ENCODE measurements at places on chromosomes 4 and X.

GRCh38 chr4:145320294-145320693 is 139.9 kb upstream of the OTUD4 start:
- no peak for DNase-seq

DNA sequence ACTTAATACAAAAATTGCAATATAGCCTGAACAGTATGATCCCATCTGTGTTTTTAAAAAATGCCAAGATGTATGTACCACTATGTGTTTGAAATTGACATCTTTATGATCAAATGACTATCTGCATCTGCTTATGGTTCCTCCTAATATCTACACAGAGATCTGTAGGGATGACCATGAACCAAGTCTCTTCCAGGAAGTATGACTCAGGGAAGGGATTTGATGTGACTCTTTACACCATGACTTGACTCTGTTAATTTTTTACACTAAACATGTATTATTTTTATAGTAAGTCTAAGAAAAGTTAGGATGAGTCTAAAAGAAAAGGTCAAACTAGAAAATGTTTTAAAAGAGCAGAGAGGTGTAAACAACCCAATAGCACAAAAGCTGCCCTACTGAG is 164.0 kb downstream of the SH3KBP1 start:
- DNase-seq, result no peak

GRCh38 chrX:9598344-9598743 is 133.5 kb downstream of the TBL1X start:
- no peak for DNase-seq

- DNase-seq, result no peak
Measured at GRCh38 chrX:134172588-134173259, 64.3 kb upstream of the CCDC160 start.

- DNase-seq, result no peak
Measured at GRCh38 chr4:147543034-147543433, 62.1 kb downstream of the EDNRA start.

- DNase-seq, result no peak
Measured at GRCh38 chr4:82569727-82570126, 7.9 kb upstream of the TMEM150C start.

- DNase-seq, result no peak
Measured at GRCh38 chr4:181213551-181213950, 1029.7 kb upstream of the TENM3 start.

DNA sequence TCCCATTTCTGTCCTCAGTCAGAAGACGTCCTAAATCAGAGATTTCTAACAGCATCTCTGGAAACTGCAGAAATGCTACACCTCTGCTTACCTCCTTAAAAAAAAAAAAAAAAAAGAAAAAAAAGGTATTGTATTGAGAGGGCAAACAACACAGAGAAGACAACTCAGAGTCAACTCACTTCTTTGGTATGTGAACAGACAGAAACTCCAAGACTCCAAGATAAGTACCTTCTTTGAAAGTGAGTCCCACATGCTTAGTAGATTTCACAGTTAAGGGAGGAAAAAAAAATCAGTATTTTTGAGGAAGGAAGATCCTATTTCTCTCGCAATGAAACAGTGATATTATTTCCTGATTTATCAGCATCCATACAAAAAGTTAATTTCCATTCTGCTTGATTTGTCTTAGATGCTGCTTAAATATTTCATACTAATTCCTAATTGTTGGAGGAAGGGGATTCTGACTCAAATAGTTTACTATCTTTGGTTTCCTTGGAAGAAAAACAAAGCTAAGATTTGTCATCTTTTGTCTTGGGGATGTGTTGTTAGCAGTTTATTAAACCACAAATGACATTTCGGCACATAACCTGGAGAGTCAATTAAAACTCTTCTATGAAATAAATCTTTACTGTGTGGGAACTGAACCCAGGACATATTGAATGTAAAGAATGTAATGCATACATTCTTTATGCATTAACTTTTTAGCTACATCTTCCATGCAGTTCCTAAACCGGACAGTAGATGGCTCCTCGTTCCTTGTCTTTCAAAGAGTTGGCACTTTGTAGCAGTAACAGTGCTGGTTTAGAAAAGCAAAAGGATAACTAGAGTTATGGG is 4.7 kb downstream of the RASGEF1B start:
- DNase-seq, result no peak

DNA sequence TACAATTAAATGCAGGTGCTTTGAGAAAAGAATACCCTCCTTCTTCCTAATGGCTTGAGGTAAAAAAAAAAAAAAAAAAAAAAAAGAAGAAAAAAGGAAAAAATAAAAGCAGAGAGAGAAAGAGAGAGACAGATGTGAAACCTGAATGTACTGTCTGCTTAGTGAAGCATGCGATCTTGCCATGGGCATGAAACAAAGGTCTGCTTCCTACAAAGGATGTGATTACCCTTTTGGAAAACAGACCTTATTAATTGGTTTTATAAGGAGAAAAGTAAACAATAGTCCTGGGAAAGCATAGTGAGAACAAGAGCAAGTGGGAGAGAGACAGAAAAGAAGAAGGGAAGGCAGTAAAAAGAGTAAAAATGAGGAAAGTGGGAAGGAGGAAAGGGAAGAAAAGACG is 526.1 kb upstream of the PABPC4L start:
- DNase-seq, result no peak

- DNase-seq, result no peak
Measured at GRCh38 chrX:37824491-37825214, 22.7 kb downstream of the DYNLT3 start.

- no peak for DNase-seq
Measured at GRCh38 chr4:140903522-140904475, 147.6 kb upstream of the TBC1D9 start.

- DNase-seq, result no peak
Measured at GRCh38 chrX:45751156-45751555, 550.5 kb upstream of the DIPK2B start.

- DNase-seq, result no peak
Measured at GRCh38 chr4:152577708-152578396, 42.0 kb upstream of the FBXW7 start.

GRCh38 chr4:182201871-182202270 is 41.3 kb upstream of the TENM3 start:
- no peak for DNase-seq

GRCh38 chrX:39896951-39897740 is 200.6 kb downstream of the BCOR start:
- no peak for DNase-seq

DNA sequence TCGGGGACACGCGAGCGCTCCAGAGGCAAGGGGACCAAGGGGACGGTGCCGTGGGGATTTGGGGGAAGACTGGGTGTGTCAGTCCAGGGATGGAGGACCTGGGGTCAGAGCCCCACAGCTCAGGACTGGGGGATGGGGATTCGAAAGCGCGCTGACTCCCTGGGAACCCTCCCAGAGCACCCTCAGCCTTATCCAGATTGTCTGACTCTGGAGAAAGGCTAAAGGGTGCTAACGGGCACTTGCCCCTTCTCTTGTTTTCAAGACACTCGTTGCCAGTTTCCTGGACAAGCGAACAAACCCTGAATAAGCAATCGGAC is 1.1 kb downstream of the DOCK11 start:
- no peak for DNase-seq

DNA sequence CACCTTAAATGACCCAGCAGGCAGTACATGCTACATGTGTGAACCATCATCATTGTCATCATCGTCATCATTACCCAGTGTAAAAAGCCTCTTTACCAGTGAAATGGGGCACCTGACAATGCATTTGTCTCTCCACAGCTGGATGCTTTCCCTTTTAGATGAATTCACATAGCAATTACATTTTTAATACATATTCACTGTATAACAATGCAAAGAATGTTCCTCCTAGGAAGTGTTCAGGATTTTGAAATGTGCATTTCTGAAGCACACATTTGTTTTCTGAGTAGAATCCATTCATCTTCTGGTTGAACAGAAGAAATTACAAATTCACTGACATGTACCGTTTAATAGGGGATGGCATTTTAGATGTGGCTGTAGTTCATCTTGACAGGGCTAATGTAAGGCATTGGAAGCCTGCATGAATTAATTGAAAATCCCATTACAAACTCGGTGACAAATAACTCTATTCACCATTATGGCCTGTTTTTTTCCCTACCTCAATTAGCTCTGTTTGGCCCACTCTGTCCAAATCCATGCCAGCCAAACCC is 111.1 kb downstream of the SH3RF1 start:
- no peak for DNase-seq

DNA sequence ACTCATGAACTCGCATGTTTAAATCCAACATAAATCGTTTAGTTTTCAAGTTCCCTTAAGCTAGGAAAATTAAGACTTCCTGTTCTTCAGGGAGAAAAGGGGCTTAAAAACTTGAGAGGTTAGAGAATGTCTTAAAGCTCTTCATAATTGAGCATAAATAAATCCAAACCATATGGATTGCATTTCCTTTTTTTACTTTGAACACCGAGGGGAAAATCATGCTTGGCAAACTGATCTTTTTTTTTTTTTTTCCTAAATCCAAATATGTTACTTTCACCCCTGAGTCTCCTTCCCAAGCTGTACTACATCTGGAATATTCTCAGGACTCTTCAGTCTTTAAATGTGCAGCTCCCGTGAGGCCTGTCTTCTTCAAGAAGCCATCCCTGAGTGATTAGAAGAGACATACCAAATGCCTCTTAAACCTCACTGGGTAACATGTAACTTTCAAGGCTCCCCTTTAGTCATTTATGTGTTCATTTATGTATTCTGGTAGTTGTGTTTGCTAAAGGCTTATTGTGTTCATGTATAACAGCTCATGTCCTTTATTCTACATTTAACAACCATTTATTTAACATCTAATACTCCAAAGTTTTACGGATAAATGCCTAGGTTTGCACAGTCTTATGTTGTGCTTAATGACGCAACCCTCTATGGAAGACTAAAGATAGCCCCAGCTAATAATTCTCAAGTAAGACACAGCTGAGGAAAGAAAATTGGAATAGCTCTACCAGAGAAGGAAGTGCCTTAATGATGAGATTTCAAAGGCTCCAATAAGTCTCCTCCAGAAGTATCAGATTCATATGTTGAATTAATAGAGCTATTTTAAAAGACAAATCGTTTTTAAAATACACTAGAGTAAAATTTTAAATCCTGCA is 107.0 kb downstream of the AGTR2 start:
- DNase-seq, result no peak

- DNase-seq, result no peak
Measured at GRCh38 chr4:106364282-106364681, 4.3 kb downstream of the GIMD1 start.

GRCh38 chr4:8277356-8278008 is 7.9 kb downstream of the HTRA3 start:
- DNase-seq, result no peak

- no peak for DNase-seq
Measured at GRCh38 chr4:26476545-26476944, 13.7 kb downstream of the CCKAR start.

DNA sequence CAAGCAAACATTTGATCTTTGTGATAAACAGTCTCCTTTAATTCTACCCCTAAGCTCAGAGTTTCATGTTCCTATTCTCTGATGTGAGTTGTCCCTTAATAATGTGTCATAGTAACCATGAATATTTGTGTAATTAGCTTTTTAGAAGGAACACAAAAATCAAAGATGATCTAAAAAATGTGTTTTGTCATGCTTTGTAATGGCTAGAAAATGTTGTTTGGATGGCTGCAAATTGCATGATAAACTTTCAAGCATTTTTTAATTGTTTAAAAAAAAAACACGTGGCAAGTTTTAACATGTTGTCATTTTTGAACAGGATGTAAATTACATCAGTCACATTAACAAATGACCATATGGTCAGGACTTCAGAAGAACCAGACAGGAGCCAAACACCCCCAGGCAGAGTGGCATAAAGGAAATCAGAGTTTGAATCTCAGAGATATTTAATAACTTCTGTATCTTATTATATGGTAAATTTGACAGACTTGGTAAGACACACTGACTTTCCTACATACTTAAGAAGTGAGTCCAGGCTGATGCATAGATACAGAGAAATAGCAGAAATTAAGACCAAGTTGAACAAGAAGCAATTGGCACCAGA is 223.9 kb upstream of the VEGFC start:
- DNase-seq, result no peak

- no peak for DNase-seq
Measured at GRCh38 chrX:38820751-38821150, 19.5 kb downstream of the MID1IP1 start.

- DNase-seq, result no peak
Measured at GRCh38 chr4:4269331-4269731, 20.6 kb downstream of the LYAR start.

GRCh38 chr4:79467246-79467932 is 59.4 kb upstream of the GK2 start:
- DNase-seq, result no peak

GRCh38 chr4:7526491-7526890 is 91.8 kb upstream of the PSAPL1 start:
- DNase-seq, result no peak

DNA sequence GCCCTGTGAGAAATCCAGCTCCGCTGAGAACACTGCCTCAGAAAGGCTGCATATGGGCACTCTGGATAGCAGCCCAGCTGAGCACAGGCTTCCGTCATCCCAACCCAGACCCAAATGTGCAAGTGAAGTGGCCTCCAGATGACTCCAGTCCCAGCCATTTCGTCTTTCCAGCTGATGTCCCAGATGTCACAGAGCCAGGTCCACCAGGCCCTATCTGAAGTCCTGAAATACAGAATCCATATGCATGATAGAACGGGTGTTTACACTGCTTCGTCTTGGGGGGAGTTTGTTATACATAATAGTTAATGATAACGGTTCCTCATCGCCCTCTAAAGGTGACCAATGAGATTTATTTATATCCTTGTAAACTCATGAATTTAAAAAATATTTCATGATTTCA is 72.6 kb upstream of the TRIM2 start:
- no peak for DNase-seq

DNA sequence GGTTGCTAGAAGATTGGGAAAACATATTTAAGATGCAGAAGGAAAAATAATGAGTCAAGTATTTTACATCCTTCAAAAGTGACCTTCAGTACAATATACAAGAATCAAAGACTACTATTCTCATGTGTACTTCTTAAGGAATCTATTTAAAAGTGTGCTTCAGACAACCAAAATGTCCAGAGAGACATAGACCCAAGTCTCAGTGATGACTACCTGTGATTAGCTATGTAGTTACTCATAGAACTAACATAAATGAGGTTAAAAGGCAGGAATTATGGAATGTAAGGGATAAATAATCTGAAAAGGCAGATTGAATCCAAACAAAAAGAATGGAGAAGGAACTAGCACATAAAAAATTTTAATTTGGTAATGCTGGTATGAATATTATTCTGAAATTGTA is 634.7 kb upstream of the FAM241A start:
- no peak for DNase-seq

DNA sequence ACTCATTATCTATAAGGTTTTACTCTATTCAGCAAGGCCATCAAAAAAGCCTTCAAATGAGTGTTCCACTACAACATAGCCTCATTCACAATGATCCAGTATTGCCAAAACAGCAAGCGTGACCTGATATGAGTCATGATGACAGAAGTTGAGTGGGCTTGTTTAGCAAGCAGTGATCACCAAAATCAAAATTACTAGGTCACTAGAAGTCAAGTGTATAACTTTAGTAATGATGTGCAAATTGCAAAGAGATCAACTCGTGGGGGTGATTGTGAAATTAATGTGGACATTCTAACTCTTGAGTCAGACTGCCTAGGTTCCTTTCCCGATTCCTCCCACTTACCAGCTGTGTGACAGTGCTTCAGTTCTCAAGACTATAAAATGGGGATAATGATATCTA is 124.5 kb downstream of the CHM start:
- DNase-seq, result no peak
